ENCODE measurements at places on chromosomes 3 and 15.

DNA sequence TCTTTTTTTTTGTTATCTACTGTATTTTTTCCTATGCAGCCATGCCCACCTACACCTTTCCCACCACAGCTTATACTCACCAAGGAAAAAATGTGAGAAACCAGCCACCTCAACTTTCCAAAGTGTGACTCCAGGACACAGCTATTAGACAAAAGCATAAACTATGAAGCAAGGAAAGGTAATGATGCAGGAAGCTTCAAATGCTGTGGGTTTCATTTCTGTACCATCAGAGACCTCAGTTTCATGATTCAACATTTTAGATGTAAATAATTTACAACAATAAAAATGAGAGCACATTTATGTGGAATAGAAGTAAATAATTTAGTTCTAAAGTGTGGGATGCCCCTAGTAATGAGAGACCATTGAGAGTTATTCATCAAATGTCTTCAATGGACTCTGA, 115.1 kb downstream of the CDIN1 start:
- no peak for DNase-seq

DNA sequence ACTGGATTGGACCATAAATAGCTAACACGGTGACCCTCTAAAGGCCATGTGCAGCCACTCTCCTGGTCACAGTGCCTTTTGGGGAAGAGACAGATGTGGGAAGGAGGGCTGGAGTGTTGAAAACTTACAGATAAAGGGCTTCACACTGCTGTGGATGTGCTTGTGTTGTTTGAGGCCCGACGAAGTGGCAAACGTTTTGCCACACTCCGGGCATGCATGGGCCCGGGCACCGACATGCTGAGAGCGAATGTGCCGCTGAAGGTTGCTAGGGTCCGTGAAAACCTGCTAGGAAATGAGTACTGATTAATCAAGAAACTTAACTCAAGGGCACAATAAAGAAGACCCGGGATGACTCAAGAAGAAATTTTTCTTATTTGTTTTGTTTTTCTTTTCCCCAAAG, 542.6 kb downstream of the MECOM start:
- DNase-seq = no peak

DNA sequence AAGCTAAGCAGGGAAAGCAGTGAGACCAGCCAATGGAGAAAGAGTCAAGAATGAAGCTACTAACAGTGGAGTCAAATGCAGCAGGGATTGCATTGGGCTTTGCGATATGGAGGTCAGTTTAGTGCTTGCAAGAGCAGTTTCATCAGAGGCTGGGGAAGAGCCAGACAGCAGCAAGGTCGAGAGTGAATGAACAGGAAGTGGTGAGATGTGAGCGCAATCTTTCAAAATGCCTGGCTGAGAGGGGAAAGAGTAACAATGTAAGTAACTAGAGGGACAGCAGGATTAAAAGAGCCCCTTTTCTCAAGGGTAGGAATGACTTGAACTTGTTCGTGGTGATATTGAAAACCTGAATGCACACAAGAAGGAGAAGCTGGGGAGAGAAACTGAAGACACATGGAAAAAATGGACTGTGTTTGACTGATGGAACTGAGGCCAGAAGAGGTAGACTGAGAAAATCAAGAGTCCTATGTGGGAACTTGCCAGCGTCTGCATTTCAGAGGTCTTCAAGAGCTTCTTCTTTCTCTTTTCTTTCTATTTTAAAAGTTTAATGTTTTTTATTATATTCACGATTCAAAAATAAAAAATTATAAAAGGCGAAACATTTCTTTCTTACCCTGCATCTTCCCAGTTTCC, 30.6 kb upstream of the GPR160 start:
- DNase-seq = peak; percentile 82

DNA sequence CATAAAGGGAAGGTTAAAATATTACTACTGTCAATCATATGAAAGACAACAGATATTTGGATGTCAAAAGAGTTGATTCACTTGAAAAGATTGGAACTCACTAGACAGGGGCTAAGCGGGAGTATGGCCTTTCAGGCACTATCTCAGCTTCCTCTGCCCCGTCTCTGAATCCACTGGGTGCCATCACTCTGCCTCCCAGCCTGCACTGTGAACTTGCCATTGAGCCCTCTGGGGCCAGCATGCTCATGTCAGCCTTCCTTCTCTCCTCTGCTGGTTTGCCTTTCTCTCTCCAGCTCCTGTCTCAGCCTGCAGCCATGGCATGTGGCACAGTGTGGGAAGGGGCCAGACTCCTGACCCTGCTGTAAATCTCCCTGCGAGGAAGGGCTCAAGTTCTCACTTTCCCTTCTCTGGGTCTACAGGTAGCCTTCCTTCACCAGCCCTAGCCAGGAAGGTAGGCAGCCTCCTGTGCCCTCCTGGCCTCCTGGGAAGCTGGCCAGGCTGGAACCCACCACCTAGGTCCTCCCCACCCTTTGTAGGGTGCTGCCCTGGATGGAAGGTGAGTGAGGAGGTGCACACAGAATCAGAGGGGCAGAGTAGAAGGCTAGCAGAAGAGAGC, 54.0 kb upstream of the SLCO2A1 start:
- no peak for DNase-seq

- peak; percentile 52 for DNase-seq
Observed at GRCh38 chr15:35545316-35545823, 595 bp downstream of the DPH6 start.

- no peak for DNase-seq
Observed at GRCh38 chr15:74041311-74041756, 41.0 kb downstream of the GOLGA6A start.

- DNase-seq = no peak
Observed at GRCh38 chr3:172987273-172987672, 153.8 kb downstream of the SPATA16 start.

DNA sequence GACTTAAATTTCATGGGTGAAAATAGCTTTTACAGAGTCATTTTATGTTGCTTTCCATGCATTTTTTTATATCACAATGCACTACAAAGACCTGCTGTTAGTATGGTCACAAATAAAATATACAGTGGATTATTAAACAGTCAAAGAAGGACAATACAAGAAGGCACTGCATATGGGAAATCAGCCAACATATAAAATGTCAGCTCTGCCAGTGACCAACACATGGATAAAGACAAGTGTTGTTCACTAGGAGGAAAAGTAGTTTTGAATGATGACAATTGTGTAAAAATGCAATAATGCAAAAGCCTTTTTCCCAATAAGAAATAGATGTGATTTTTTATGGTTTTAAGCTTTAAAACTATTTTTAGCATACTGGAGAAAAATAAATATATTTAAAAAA, 425.3 kb upstream of the CBLB start:
- DNase-seq = no peak

- DNase-seq = no peak
Observed at GRCh38 chr15:78084449-78084750, 6.9 kb upstream of the TBC1D2B start.

DNA sequence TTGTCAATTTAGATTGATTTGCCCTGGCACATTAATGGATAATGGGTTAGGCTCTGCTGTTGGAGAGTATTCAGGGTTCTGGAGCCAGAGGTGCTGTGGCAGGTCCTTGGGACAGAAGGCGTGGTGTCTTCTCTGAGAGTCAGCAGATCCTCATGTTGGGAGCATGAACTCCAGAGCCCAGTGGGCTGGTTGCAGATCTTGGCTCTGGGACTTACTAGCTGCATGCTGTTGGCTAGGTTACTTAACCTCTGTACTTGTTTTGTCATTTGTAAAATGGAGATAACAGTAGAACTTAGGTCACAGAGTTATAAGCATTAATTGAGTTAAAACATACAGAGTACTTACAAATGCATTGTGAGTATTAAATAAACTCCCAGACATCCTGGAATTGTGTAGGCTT, 77.6 kb downstream of the CCK start:
- no peak for DNase-seq

GRCh38 chr15:58269455-58270414, 131.6 kb downstream of the AQP9 start:
- peak; percentile 24 for DNase-seq

GRCh38 chr3:16928386-16929132, 43.8 kb downstream of the PLCL2 start:
- DNase-seq = peak; percentile 41

DNA sequence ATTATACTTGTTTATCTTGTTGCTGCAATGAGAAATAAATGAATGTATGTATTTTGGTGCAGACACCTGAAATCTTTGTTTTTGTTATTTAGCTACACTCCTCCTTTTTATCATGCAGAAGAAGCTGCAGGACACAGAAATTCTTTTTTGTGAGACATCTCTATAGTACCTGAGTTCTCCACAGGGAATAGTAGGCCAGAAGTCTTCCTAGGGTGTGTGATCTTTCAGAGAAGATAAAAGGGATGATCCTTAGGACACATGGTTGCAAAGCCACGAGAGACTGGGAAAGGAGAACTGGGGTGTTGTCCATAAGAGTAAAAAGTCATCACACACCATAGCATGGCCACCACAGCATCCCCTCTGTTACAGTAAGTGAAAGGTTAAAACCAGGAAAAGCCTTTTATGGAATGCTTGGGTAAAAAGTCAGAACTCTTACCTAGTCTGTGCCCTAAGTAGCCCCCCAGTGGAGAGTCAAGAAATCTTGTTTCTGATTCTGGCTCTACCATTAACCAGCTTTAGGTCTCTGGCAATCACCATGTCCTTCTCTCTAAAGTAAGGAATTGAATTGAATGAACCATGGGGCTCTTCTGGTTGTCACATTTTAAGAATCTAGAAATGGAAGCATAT, 31.9 kb upstream of the ADGRG7 start:
- DNase-seq = no peak

- no peak for DNase-seq
Observed at GRCh38 chr3:71029770-71030169, 553.8 kb downstream of the FOXP1 start.

GRCh38 chr15:78422571-78423340, 15.3 kb upstream of the IREB2 start:
- peak; percentile 87 for DNase-seq

DNA sequence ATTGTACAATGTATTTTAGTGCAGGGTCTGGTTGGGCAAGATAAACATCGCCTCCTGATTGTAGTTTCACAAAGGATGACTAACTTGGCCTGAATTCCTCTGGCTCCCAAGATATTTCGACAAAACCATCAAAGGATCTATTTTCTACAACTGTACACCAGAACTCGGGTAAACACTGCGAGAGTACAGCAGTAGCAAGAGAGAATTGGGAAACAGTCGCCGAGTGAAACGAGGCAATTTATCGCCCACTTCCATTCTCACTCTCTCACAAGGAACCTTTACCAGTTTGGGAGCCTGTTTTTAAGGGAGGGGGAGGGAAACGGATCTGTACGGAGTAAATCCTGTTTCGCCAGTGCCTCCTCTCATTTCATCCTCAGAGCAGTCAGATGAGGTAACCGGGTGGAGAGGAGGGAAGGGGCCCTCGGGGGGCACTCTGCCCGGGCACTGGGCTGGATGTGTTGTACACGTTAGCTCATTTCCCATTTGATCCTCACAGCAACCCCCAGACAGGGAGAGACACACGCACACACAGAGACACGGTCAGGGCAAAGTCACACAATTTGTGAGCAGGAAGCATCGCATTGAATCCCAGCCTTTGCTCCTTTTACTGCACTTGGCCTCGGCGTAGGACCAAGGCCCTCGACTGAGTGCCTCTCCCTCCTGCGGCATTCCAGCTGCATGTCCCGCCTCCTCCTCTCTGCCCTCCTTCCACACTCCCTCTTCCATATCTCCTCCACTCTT, 120.1 kb downstream of the LIPC start:
- no peak for DNase-seq

GRCh38 chr3:15522016-15522415, 510 bp upstream of the COLQ start:
- no peak for DNase-seq

DNA sequence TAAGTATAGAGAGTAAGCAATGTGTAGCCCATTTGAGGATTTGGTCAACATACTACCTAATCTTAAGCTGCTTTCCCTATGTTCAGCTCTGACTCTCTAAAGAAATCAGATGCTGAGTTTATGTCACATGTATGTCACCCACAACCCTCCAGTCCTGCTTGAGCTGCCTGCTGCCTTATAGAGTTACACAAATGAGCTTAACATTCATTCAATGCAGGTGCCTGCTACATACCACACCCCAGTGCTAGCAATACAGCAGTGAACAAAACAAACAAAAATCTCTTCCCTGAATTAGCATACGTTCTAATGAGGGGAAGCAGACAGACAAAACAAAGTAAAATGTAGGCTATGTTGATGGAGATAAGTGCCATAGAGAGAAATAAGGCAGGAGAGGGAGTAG, 93.0 kb downstream of the HHLA2 start:
- DNase-seq = no peak

DNA sequence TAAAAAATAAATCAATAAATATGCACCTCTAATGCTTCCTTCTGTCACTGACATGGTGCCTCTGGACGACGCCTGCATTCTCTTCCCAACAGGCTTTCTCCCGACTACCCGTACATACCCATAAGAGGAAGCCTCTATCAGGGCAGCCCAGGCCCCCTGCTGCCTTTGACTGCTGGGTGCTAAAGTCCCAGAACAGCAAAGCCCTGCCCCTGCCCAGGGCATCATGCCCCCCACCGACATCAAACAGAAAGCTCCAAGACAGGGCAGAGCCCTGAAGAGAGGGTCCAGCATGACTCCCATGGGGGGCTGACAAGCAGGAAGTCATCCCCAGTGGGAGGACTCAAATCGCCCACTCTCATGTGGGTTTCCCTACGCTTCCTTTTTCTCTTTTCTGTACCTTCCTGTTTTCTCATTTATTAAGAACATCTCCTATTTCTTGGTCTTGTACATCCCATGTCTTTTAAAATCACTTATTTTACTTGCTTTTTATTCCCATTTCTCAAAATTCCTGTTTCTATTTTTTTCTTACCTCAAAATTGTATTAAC, 23.4 kb downstream of the XPC start:
- no peak for DNase-seq

DNA sequence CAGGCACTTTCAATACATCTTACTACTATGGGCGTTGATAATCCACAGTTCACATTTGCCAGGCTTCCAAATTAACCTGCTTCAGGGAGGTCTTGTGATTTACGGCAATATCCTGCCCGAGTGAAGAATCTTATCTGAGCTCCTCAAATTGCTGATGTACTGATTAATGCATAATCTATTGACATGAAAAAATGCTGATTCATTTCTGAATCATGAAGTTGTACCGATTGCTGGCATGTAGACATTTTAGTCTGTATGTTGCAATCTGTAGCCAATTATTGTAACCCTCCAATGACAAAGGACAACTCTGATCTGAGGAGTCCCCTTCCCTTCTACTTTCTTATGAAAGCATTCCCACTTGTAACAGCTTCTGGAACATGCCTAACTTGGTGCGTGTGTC, 97.2 kb downstream of the SEC22A start:
- no peak for DNase-seq

DNA sequence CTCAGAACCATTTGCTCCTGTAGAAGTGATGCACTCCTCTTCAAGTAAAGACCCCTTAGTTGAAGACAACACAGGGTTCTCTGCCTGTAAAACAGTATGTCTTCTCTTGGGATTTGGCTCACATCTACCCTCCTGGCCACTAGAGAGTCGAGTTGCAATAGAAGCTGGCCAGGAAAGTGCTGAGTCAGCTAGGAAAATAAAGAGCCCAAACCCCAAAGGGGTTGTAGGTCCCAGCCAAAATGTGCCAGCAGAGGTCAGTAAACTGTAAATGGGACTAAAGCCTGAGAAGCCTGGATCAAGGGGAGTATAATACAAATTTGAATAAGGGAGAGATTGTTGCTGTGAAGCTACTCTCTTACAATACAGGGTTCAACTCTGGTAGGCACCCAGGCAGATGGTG, 37.2 kb upstream of the THBS1 start:
- DNase-seq = no peak

GRCh38 chr3:8562081-8562595, 60.5 kb downstream of the LMCD1 start:
- no peak for DNase-seq

Data from adrenal gland (tissue), 19 donors.